ENCODE measurements at places on chromosomes 7 and 10.

DNA sequence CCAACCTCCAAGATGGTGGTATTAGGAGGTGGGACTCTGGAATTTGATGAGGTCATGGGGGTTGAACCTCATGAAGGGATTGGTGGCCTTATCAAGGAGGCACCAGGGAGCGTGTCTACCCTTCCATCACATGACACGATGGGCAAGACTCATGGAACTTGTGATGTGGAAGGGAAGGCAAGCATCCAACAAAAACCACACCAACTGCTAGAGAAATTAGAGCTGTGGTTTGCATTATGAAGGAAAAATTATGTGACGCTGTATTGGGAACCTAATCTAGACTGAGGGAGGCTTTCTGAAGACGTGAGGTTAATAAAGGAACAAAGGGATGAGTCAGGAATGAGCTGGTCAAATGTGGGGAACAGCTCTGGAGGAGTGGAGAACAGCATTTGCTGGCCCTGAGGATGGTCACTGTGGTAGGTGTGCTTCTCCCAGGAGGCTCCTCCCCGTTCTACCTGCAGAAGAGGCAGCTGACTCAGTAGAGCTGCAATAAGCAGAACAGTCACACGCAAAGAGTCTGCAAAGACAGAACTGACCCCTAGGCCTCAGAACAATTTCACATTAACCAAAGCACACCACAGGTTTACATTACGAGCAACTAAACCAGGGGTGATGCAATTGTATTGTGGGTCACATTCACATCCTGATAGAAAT is 236.6 kb upstream of the GRB10 start:
- peak; percentile 97 for DNase-seq

DNA sequence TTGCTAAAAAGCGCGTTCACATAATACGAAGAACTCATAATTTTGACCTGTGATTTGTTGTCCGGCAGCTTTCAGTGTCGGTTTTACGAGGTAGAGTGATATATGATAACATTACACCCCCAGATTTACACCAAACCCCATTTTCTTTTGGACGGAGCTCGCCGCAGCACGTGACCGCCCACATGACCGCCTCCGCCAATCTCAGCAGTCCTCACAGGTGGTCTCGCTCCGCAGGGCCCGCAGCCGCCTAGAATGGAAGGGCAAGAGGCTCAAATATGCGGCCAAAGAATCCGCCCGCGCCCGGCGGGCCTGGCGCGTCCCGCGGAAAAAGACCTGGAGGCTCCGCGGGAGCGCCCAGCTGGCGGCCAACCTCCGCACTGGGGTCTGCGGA is at the start of gene HOXA7:
Gene HOXA7, minus strand, starts transcription at position 168 of the 391 bp plus-strand sequence. Its CDS starts 130 bp downstream, at position 38.
- DNase-seq = no peak

DNA sequence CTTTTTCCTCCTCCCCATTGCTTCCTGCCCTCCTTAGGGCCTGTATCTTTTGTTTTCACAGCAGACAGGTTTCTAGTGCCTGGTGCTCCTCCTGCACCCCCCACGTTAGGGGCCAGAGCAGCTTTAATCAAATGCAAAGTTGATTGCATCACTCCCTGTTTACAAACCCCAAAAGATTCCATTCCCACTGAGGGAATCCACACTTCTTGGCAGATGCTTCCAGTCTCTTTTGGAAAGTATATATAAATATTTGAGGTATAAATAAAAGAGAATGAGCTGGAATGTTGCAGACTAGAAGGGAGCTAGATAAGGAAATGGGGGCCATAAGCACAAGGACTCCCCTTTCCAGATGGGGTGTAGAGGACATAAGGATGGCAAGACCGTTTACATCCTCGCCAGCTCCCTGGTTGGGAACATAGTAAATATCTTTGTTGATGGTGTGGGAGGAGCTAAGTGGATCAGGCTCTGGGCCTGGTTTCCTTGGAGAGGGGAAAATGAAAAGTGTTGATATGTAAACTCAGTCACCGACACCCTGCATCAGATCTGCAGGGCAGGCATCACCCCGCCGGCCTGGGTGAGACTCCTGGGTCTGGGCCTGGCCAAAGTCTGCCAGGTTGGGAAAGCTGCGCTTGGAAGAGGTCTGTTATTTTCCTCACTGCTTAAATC is 6.2 kb downstream of the RARRES2 start:
- DNase-seq = peak; percentile 83

DNA sequence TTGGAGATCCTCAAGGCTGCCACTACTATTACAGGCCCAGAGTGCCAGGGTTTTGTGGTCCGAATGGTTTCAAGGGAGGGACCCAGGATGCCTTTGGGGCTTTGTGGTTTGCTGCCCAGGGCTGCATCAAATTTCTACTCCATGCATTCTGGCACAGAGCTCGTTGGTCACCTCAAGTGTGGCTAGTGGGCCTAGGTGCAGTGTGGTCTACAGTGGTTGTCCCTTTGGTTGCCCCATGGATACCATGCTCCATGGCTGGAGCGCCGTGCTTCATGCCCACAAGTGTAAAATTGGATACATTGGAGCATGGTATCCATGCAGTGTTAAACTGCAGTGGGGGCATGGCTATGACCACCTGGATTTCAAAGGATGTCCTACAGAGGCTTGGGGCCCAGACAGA is 5.4 kb upstream of the PRF1 start:
- no peak for DNase-seq

DNA sequence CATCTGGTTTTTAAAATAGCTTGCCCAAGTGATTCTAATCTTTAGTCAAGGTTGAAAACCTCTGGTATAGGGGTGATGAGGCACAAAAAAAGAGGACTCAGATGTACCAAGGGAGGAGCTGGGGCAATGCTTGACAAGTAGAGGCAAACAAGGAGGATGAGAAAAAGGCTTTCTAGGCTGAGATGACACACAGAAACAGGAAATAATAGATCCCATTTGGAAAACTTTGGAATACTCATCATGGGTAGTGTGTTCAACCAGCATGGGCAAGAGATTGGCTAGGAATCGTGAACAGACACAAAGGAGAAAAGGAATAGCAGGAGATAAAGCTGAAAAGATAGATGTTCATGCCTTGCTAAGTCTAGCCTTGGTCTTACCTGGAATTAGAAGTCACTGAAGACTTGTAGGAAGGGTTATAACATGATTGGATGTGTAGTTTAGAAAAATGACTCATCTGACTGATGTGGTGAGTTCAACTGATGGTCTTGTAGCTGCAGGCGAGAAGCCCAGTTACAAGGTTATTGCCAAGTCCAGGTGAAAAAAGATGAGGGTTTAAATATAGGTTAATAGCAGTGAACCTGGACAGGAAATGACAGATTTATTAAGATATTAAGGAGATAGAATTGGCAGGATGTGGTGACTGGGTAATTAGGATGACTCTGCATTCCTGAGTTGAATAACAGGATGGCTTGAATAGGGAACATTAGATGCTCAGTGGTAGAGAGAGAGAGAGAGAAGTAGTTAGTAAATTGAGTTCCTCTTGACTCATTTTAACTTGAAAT is 214.0 kb upstream of the LRGUK start:
- DNase-seq = peak; percentile 29

DNA sequence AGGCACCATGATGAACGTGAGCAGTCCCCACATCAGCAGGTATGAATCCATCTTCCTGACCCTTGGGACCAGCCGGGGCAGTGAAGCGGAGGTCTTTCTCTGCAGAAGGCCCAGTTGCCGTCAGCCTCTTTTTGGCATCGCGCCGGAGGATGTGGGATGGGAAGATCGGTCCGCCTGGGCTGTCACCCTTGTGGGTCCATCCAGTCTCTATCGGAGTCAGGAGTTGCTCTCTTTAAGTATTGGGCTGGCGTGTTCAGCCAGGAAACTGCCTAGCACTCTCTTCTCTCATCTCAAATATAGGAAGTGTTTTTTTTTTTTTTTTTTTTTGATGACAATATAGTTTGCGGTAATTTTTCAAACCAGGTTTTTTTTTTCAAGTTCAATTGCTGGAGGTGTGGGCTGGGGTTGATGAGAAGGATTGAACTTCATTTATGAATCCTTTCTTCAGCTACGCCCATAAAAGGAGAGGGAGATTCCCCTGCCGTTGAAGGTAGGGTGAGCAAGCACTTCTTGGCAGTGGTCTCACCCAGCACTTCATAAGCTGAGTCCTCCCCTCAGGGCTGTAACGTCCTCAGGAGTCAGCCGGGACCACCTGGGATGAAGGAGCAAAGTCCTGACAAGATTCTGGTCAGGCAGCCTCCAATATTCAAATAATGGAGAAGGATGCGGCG is at the start of gene IL2RA:
Gene IL2RA, minus strand, starts transcription at position 267 of the 671 bp plus-strand sequence. Its CDS starts 216 bp downstream, at position 51.
- no peak for DNase-seq

DNA sequence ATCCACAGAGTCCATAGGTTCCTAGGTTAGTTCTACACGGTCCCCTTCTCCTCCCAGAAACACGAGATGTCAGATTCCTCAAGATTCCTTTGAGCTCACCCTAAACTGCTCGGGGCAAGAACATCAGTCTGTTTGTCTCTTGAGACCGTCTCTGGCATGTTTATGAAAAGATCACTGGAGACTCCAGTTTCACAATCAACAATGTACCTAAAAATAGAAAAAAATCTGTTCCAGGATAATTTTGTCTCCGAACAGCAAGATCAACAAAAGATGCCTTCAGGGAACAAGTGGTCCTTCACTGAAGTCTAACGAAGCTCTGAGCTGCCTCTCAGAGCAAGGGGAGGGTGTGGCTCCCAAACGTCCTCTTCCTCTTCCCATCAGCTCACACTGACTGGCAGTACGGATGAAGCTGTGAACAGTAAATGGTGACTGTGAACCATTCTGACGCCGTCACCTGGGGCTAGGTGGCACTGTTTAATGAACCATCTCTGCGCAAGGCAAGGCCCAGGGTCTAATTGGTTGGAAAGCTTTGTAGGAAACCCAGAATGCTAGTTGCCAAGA is 156.2 kb upstream of the LYZL1 start:
- DNase-seq = no peak

- DNase-seq = no peak
Measured at GRCh38 chr10:43922335-43923280, 273.9 kb upstream of the ZNF32 start.

- DNase-seq = no peak
Measured at GRCh38 chr10:103791858-103792257, 63.5 kb downstream of the SH3PXD2A start.

DNA sequence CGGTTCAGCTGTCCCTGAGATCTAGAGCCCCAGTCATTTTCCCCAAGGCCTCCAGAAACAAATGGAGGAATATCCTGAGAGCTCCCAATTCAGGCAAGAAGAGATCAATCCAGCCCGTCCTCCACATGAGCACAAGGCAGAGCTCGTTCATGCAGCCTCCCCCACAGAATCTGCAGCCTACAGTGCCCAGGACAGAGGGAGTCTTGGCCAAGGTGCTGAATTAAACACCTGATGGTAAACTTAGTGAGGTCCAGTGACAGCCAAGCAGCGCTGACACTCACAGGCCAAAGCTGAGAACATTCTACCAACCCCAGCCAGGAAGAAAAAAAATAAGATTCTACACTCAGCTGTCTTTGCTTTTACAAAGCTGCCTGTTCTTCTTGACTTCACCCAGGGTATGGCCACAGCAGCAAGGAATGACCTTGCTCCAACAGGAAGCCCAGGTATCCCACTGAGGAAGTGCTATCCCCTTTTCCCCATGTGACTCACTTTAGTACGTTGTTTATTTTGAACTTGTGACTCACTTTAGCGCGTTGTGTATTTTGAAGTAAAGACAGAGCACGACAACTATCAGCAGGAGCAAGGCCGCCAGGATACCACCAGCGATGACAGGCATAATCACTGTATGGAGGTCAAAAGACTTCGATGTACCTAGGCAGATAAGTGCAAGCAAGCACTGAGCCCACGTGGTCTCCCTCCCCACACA is 4.4 kb upstream of the CUZD1 start:
- DNase-seq = no peak

- no peak for DNase-seq
Measured at GRCh38 chr7:116310141-116310540, 99.8 kb downstream of the TES start.

GRCh38 chr7:43155636-43156035 is 43.2 kb downstream of the HECW1 start:
- DNase-seq = no peak

DNA sequence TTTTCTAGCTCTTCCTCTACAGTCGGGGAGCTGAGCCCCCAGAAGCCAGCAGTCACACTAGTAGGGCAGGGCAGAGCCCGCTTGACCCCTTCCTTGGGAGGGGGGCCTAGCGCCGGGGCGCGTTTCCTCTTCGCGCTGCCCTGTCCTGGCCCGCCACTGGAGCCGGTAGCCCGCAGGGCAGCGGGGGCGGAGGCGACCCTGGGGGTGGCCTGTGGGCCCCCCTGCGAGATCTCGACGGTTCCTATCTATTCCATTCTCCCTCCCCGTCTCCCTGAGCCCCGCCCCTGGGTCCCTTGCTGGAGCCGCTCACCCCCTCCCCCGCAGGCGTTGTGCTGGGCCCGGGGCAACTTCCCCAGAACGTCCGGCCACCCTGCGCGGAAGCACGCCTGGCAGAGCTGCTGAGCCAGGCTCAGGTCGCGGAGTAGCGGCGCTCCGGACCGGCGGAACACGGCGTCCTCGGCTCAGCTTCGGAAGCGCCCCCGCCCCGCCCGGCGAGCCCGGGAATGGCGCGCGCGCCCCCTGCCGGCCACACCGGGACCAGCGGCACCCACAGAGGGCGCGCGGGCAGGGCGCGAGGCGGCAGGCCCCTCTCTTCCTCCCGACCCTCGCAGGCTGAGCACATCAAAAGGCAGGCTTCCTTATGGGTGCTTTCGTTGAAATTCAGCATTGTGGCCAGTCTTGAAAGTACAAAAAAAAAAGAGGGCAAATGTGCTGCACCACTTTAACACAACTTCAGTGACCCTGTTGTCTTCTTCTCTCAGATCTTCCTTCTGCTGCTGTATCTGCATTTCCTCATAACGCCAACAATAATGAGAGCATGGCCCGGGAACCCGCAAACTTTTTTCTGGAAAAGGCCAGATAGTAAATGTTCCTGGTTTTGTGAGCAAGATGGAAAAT is 327.6 kb downstream of the TNS3 start:
- no peak for DNase-seq

- no peak for DNase-seq
Measured at GRCh38 chr7:70849580-70850235, 282.2 kb upstream of the GALNT17 start.

DNA sequence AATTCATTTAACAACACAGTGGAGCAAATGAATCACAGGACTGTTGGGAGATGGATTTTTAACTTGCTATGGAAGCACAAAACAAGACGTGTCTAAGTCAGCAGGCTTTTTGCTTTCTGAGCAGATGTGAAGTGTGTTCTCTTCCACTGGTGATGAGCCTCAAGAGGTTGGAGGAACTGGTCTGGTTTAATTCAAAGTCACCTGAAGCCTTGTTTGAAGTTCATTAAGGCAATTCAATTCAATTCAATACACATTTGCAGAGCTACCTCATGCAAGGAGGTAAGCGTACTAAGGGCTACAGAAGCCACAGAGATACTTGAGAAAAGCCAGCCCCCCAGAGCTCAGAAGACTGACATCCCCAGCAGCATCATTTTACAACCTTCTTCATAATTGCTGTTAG is 68.4 kb upstream of the PALS2 start:
- DNase-seq = no peak
